NCI-H1694 (cell line): ENCODE measurements at places on chromosomes 13 and 19.

DNA sequence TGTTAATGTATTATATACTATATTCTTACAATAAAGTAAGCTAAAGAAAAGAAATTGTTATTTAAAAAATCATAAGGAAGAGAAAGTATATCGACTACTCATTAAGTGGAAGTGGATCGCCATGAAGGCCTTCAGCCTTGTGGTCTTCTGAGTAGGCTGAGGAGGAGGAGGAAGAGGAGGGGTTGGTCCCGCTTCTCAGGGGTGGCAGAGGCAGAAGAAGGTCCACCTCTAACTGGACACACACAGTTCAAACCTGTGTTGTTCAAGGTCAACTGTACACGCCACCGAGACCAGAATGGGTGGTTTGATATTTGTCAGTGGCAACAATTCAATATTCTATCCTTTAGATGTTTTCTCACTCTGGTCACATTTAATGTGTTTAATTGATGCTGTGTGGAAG is 67.2 kb downstream of the ALOX5AP start:
- no peak for DNase-seq

DNA sequence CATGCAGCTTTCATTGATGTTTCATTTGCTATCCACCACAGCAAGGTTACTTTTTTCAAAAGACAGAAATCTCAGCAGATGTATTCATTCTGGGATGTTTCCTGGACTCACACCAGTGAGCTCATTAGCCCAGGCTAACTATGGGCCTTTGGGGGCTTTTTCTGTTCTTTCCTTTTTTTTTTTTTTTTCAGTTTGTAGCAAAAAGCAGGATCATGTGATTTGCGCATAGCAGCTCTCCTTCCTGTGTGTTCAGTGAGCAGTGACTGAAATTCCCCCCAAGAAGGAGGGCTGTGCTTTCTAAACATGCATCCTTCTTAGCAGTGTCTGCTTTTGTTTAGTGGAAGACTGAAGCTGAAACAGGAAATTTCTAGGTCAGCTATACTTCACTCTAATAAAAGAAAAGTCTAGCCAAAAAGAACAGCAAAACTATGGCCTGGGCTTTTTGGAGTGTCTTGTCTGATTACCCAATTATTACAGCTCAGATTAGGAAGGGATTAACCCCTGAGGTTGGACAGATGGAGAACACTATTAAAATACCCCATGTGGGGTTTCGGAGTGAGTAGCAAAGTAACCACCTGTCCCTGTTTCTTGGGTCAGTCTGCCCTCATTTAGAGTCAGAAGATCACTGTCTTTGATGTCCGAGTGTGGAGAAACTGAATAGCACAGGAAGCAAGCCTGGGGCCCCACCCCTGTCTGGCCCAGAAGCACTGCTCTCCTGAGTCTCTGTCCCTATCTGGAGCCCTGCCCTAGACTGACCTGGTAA is 8.9 kb upstream of the AMER2 start:
- no peak for DNase-seq

DNA sequence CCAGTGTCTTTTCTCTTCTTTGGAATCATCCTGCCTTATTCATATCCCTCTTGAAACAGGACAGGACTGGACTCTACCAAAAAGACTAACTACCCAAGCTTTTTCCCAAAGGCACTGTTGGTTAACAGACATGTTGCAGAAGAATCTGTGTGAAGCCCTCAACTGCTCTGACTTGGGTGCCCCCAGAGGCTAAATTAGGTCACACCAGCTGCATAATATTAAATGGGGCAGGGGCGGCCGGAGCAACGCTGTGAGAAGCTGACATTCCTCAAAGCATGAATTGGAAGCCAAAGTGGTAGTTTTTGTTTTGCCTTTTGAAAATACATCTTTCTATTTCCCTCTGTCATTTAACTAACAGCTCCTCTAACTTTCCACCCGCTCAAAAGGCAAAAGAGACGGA is 185.9 kb downstream of the LHFPL6 start:
- no peak for DNase-seq

- no peak for DNase-seq
These were observed 4.8 kb downstream of the PPP6R1 start for GRCh38 chr19:55253842-55254624.

DNA sequence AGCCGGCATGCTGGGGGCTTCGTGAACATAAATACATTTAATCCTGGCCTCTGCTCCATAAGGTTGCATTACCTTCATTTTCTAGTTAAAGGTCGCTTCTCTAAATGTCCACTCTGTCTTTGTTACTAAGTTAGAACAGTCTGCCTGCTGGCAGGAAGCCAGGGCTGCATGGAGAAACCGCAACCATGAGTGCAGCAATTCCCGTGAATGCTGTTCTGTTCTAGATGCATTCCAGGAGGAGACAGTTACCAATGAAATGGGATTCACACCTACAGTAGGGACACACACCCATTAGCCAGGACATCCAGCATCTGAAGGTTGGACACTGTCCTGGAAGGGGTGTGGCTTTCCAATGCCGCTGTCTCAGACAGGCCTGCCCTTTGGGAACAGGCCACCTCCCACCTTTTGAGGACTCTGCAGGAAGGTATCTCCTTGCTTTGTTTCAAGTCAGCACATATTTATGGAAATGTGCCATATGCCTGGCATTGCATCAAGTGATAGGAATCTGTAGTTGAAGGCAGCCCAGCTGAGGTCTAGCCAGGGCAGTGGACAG is 129.7 kb downstream of the SLC7A1 start:
- DNase-seq = no peak
